ENCODE measurements at places on chromosomes 4 and X.

GRCh38 chr4:74056114-74056857 is 17.8 kb upstream of the CXCL3 start:
- peak; percentile 76 for DNase-seq

- no peak for DNase-seq
Measured at GRCh38 chrX:150164971-150165600, 198.0 kb upstream of the MAMLD1 start.

GRCh38 chrX:1521459-1521956 is 15.5 kb downstream of the P2RY8 start:
- no peak for DNase-seq

DNA sequence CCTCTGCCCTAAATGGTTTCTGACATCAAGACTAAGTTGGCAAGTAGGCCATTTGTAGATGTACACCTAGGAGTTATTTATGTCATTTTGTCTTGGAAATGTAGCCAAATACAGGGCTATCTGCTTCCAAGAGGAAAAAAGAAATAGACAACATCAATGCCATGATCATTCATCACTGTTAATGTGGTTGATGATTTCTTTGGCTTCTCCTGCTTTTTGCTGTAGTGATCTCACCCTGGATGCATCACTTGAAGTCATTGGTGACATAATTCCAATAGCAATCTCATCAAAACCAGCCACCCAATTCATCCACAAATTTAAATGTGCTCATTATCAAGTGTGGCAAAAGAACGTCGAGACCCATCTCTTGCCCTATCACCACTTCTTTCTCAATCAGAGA is 222.6 kb upstream of the PPARGC1A start:
- DNase-seq, result no peak

- peak; percentile 68 for DNase-seq
Measured at GRCh38 chr4:153142700-153143438, 61.4 kb upstream of the TRIM2 start.

GRCh38 chr4:16140879-16141249 is 57.0 kb upstream of the PROM1 start:
- DNase-seq, result peak; percentile 75

- no peak for DNase-seq
Measured at GRCh38 chr4:10605746-10606482, 78.7 kb downstream of the CLNK start.

DNA sequence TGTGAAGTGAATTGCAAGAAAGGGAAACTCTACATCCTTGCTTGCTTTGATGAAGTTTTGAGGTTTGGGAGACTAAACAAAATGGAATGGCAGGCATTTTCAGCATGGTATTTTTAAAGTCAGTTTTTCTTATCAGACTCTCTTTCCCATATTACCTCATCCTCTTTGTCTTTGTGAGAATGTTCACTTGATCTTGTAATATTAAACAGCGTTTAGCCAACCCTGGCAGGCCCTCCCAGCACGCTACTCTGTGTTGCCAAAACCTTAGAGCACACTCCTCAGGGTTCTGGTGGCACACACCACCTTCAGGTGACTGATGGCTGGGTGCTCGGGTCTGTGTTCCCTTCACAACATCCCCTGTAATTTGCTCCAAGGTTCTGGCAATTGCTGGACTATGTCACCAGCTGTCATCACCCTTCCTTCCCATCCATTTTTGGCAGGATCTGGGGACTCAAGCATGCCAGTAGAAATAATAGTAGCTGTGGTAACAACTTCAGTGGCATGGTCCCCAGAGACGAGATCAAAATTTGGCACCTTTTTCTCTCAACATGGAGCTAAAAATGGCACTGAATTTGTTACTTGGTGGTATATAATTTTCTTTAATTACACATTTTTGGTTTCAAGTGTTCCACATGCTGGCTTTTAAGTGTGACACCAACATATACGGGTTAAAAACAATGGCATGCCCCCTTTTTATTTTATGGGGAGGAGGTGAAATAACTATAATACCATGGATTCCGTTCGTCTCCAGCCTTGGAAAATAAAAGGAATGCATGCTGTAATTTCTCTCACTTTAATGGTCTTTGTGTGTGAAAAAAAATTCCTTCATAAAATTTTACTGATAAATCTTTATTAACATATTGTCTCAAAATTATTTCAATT is 273.1 kb downstream of the DCTD start:
- DNase-seq, result no peak

DNA sequence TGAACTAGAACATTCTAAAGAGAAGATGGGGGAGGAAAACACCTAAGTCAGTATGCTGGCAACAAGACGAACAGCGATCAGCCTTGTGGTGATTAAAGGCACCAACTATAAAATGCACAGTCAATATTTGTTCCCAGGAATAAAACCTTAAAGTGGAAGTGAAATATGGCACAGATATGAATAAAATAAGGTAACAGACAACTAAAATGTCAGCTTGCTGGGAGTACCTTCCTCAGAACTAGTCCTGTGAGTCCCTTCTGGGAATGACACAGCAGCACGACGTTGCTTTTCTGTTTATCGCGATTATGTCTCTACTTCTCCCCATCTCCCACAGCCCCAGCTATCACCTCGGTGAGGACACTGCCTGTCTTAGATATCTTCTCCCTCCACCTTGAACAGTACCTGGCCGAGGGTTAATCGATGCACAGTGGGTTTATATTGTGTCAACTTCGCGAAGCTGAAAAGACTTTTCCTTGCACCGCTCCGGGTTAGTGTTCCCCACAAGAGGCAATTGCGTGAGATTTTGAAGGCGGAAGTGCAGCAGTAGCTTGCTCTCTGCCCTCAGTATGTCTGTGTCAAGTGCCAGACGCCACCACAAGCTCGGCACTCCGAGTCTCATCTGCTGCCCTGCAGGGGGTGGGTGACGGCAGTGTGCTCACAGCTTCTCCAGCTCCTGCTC is 17.4 kb downstream of the MTNR1A start:
- no peak for DNase-seq

DNA sequence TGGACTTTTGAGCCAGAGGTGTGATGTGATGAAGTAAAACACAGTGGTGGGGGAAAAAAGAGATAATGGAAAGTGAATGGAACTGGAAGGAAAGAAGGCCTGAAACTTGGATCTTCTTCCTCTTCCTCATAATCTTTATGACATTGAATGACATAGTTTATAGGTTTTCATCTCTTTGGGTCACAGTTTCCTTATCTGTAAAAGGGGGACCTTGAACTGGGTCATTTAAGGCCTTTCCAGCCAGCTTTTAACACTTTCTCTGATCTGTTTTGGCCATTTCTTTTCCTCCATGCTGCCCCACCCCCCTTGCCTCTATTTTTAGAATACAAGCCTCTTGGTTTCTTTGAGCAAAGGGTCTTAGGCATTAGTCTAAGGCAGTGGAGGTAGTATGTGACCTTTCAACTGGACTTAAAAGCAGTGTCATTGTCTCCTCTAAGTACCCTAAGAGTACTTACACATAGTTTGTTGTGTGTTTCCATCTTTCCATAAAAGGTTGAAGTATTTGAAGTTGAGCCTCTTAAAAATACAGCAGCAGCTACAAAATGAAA is 7.8 kb downstream of the CPEB2 start:
- no peak for DNase-seq

DNA sequence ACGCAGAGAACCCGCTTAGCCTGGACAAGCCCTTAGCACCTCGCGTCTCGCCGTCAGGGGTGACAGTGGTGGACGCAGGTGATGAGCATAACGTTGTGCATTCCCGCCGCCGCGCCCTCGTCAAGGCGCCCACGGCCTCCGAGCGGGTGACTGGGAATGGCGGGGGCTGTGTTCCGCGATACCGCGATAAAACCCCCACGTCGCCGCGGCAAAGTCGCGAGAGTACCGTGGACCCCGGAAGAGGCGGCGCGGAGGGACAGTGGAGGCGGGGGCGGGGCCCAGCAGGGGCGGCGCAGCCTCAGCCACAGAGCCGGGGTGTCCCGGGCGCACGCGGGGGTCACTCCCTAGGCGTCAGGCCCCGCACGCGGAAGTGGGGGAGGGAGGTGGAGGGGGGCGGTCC is 53.8 kb downstream of the ZFYVE28 start:
- no peak for DNase-seq

DNA sequence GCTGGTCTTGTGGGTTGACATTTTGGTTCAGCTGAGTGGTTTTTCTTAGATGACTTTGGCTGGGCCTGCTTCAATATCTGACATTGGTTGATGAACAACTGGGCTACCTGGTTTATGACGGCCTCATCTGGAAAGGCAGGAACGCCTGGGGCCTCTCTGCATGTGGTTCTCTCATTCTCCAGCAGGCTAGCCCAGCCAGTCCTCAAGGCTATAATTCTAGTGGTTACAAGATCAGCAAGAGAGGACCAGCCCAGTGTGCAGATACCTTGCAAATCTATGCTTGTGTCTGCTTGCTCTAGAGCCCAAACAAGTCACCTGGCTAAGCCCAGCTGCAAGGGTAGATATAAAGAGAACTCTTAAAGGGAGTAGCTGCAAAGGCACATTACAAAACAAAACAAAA is 214.2 kb upstream of the PUDP start:
- DNase-seq, result no peak

- DNase-seq, result no peak
Measured at GRCh38 chrX:30702736-30703135, 49.5 kb downstream of the GK start.

DNA sequence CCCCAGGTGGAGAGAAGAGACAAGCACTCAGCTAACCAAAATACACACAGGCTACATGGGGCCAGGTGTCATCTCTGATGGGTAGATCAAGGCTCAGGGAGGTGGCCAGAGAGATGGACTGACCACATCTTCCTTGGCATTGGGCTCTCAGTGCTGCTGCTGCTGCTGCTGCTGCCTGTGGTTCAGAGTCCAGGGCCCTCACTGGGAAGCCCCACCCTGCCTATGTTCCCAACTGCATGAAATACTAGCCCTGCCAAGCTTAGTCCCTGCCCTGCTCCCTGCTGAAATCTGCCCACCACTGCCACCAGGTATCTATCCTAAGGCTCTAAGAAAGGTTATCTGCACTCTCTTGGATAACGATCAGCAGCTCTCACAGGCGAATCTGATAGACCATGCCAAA is 118.7 kb downstream of the EFHC2 start:
- no peak for DNase-seq
